ENCODE measurements at places on chromosomes 4 and X.

- no peak for DNase-seq
Measured at GRCh38 chr4:133147286-133147821, 1.7 kb upstream of the PCDH10 start.

DNA sequence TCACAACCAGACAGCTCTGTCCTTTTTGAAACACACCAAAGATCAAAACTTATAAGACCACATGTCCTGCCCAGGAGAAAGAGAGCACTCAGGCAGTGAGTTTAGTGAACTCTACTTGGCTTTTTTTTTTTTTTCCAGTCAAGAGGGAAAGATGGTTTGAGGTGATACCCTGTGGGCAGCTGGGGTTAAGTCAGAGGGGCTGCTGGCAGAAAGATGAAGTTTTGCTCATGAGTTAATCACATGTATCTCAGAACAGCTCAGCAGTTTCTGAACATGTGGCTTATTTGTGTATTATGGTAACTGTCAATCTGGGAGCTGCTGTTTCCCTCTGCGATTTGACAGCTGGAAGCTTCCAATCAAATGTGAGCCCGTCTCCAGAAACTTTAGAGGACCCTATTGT, 56.4 kb upstream of the MAP3K15 start:
- DNase-seq, result no peak

DNA sequence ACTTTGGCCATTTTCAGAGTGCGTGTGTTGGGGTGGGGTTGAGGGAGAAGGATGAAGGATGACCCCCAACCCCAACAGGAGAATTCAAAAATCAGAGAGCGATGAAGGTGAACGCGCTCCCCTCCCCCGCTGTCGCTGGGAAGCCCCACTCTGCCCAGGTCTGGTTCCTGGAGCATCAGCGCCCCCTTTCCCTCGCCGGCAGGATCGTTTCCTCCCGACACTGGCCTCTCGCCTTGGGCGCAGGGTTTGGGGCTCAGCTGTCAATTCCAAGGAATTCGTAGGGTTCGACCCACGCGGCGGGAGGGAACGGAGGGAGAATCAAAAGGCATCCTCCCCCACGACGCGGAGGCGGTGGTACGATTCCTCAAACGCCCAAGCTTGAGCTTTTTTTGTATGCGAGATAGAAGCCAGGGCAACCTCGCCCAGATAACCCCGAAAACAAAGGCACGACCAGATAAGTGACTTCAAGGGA, 1.0 kb upstream of the PDGFRA start:
- peak; percentile 17 for DNase-seq

- DNase-seq, result no peak
Measured at GRCh38 chr4:129377131-129377845, 281.3 kb downstream of the C4orf33 start.

GRCh38 chr4:169047956-169048355, 37.9 kb upstream of the CBR4 start:
- no peak for DNase-seq

- DNase-seq, result no peak
Measured at GRCh38 chr4:77631276-77631675, 25.7 kb downstream of the CXCL13 start.

DNA sequence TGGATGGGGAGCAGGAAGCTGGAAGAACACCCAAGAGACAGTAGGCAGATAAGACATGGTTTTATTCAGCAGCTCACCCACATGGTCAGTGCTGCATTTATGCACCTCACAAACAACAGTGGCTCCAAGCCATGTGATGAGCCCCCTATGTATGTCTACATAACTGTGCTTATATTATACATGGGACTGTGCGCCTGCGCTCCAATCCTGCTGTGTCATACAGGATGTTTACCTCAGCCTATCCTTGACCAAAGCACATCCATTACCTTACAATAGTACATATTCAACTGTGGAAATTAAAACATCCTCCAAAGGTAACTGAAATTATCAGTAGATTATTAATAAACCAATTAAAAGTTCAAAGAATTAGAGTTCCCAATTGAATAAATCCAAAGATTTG, 44.1 kb upstream of the SGMS2 start:
- no peak for DNase-seq

GRCh38 chrX:43018031-43018430, 240.1 kb upstream of the PPP1R2C start:
- DNase-seq, result no peak

DNA sequence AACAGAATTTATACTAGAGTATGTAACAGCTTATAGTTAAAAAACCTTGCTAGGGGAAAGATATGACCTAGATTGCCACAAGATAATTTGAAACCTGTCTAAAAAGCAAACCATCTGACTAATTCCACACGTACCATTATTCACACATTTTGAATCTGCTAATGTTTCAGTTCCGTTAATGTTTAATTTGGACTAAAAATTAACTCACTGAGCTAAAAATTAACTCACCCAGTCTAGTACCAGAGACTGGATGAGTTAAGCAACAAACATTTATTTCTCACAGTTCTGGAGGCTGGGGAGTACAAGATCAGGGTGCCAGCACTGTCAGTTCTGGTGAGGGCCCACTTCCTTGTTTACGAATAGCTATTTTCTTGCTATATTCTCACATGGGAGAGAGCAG, 231.5 kb upstream of the DIAPH2 start:
- no peak for DNase-seq

- DNase-seq, result no peak
Measured at GRCh38 chrX:42519666-42520231, 258.2 kb downstream of the PPP1R2C start.

- no peak for DNase-seq
Measured at GRCh38 chrX:153774576-153775292, 6.1 kb upstream of the SRPK3 start.

DNA sequence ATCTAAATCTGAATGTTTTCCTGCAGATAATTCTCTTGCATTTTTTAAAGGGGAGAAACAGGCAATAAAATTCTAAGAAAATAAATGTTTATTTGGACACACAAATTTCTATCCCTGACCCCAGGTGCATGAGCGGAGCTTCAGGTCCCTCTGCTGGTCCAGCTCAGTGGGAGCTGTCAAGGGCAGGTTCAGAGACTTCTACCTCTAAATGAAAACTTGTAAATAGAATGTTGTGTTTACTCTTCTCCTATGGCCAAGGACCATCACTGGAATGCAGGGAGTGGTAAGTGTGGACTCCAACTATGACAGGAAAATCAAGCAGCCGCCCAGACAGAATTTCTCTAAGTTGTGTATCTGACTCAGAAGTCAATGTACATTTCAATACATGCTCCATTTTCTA, 148.6 kb upstream of the TTC29 start:
- DNase-seq, result no peak

DNA sequence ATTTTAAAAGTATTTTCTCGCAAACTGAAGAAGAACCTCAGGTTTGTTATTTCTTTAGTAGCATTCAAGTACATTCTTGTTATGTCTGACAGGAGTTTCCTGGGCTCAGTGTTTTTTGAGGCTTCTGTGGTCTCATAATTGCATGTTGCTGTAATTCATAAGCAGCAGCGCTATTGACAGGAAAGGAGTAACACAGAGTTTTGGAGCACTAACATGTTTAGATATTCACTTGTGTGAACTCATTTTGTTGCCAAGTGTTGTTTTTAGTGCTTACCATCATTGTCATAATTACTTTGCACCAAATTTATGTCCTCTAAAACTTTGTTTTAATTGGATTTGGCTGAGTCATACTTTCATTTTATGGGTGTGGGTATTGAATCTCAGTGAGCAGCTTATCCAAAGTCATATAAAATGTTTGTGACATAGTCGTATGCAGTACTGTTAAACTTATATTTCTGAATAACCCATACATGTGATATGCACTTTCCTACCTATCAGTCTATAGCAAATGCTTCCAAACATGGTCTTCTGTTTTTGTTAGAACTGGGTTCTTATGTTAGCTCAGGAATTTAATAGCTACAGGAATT, 358.7 kb upstream of the CTSO start:
- no peak for DNase-seq

- no peak for DNase-seq
Measured at GRCh38 chr4:182695009-182695408, 222.2 kb downstream of the DCTD start.

DNA sequence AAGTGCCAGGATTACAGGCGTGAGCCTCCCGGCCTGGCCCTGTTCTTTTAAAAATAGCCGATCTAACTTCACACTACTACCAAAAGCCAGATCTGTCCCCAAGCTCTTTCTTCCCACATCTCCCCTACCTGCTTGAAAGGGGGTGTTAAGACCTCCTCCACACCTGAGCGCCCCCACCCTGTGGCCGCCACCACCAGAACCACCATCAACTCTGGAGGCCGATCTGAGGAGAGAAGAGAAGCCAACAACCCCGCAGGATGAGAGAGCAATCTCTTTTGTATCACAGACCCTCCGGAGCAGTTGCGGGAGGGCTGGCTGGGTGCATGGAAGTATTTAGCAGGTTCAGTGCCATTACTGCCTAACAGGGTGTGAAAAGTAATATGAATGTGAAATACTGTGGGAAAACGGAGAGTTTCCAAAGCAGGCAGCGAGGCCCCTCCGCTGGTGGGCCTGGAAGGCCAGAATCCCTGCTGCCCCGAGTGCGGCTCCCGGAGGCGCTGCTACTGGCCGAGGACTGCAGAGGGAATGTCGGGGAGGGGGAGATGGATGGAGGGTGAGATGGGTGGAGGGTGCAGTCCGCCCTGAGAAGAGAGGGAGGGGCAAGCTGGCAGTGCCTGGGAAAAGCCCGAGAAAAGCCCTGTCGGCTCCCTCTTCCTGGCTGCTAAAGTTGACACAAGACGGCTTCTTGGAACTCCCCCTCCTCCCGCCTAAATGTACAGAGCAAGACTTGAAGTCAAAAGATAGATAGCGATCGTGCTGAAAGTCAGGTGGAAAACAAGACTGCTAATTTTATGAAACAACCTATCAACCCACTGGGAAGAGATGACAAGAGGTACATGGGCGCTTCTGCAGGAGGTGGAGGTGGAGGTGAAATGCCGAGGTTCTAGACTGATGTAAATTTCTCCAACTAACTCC, 22.3 kb downstream of the HAND2 start:
- no peak for DNase-seq

DNA sequence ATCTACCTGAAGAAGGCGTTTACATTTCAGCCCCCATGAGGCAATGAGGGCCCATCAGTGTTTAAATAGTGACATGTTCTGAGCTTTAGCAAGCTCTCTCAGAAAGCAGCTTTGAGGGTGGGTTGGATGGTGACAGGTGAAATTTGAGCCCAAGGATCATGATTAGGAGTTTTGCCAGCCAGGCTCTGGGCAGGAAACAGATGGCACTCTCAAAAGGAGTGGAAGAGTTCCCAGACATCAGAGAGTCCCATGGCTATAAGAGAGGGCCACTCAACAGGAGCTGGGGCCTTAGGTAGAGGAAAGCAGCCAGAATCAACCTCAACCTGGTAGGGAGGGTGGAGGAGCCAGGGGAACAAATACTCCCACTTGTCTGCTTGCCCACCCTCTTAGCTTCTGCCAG, 499.8 kb downstream of the MID1IP1 start:
- no peak for DNase-seq

DNA sequence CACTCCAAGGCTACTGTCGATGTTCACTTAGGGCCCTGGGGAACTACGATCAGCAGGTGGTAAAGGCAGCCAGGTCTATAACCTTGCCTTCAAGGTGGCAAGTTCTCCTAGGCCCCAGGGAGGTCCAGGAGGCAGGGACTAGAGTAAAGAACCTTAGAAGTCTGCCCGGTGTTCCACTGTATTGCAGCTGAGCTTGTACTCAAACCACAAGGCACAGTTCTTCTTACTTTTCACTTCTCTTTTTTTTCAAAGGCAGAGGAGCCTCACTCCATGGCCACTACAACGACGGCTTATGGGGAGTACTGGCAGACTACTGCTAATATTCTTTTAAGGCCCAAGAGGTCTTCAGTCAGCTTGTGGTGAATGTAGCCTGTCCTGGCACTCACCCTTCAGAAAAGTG, 78.8 kb upstream of the GPR174 start:
- no peak for DNase-seq

DNA sequence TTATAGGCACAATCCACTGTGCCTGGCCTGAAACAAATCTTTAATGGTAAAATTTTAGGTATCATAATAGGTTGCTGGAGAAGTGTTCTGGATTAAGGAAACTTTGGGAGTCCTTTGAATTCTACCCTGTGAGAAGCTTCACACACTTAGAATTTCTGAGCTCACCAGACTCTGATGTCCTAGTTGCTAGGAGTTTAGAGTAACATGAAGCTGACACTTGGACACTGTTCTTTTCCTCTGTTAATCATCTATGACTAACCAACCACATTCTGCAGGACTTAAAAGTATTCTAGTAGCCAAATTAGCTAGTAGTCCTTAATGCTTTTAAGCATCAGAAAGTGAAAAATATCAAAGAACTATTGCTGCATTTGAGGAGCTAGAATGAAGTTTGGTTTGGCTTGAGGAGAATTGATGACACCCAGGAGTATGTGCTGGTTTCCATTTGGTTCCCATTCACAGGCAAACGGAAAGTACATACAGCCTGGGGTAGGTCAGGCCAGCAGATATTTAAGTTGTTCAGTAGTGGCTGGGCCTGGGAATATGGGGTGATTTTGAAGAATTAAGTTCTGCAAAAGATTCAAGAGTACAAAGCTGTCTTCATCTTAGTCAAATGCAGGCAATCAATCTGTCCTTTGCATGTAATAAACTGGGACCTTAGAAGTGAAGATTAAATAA, 38.8 kb upstream of the IGFBP7 start:
- no peak for DNase-seq

GRCh38 chrX:31178064-31178768, 106.4 kb upstream of the FTHL17 start:
- no peak for DNase-seq

DNA sequence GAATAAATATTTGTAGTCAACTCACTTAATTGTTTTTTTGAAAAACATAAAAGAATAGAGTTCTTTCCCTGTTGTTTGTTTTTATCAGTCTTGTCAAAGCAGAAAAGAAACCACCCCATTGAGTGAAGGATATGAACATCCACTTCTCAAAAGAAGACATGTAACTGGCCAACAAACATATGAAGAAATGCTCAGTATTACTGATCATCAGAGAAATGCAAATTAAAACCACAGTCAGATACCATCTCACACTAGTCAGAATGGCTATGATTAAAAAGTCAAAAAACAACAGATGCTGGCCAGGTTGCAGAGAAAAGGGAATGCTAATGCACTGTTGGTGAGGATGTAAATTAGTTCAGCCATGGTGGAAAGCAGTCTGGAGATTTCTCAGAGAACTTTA, 326.1 kb upstream of the EMCN start:
- DNase-seq, result no peak

DNA sequence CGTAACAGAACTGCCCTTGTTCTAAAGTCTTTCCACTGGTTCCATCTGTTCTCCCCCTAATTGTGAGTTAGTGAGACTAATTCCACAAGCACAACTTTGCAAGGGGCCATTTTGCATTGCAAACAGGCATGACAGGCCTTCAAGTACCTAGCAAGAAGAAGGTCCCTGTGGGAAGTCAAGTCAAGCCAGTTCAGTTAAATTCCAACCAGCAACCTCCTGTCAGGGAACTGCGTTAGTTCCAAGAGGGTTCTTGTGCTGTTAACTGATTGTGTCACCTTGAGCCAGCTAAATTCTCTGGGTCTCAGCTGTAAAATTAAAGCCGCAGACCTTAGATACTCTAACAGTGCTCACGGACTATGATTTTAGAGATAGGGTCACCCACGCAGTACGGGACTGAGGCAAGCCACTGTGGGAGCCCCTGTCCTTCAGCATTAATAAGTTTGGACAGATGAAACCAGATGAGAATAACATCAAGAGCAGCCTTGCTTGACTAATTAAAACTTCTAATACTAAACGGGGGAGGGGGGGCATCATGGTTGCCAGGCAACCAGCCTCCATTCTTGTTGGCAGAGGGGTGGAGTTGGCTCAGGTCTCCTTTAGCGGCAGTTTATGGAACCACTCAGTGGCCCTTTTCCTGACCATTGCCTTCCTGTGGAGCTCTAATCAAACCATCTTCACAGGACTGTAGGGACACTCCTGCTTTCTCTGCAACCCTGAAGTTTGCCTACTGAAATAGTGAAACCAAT, 24.1 kb upstream of the TMEM150C start:
- no peak for DNase-seq
